Stimulated activated CD4-positive, alpha-beta T cell treated with anti-CD3 and anti-CD28 coated beads, Interleukin-12 subunit alpha, Interleukin-12 subunit beta, amount 100 ng/mL, for 4 hours (primary cell): ENCODE measurements at places on chromosomes 2 and 18.
A peak's percentile ranks its signal among the peaks of the same experiment; 100 is the strongest.

DNA sequence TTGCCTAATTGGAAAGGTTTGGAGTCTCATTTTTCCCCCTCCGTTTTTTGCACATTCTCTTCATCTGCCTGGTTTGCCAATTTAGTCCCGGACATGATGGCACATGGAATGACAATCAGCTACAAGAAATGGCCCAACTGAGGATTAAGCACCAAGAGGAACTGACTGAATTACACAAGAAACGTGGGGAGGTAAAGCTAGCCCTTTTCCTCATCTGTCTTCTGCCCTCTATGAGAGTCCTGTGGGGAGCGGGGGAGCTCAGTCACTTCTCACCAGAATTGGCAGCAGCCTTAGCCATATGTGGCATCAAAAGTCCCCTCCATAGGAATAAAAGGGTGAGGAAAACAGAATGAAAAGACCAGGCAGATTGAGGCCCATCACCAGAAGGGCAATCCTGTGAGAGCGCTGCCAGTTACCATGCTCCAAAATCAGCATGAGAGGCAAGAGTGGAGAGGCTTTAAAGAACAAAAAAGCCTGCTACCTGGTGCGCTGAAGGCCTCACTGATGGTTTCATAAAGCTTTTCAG lies 11.6 kb downstream of the ATG16L1 start:
- no peak for DNase-seq

DNA sequence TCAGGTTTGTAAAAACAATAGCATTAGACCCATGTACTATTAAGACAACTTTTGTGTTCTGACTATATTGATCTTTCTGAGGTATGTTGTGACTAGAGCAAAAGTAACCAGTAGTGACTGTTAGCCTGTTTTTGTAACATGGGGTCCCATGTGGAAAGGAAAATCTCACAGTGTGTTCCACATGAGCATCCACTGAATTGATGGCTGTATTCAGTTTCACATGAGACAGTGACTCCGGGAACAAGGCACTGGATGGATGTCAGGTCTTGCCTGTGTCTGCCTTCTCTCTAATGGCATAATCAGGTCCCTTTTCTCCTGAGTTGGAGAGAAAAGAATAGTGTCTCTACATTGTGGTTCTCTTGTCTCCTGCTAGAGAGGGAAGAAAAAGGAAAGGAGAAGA lies 27.5 kb downstream of the TMEM178A start:
- no peak for DNase-seq

DNA sequence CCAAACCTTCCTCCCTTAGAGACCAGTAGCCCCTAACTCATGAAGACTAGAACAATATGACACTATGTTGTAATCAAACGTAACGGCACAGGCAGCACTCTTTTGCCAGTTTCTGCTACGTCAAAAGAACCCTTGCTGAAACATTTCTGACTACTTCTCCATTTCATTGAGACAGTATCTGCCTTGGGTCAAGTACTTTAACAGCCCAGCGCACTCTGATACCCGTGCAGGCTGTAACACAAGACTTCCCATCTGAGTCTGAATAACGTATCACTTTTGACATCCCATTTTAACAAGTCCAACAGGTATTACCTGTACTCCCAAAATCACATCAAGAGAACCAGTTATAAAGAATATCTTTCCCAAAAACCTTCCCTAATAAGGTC lies 38.4 kb downstream of the TBC1D8 start:
- no peak for DNase-seq

- no peak for DNase-seq
These were observed 9.9 kb downstream of the MOB1A start for GRCh38 chr2:74168739-74169138.

- DNase-seq: no peak
These were observed 2.2 kb upstream of the SSB start for GRCh38 chr2:169796441-169796840.

GRCh38 chr2:131543385-131543891 lies 15.8 kb downstream of the CCDC74A start:
- no peak for DNase-seq

DNA sequence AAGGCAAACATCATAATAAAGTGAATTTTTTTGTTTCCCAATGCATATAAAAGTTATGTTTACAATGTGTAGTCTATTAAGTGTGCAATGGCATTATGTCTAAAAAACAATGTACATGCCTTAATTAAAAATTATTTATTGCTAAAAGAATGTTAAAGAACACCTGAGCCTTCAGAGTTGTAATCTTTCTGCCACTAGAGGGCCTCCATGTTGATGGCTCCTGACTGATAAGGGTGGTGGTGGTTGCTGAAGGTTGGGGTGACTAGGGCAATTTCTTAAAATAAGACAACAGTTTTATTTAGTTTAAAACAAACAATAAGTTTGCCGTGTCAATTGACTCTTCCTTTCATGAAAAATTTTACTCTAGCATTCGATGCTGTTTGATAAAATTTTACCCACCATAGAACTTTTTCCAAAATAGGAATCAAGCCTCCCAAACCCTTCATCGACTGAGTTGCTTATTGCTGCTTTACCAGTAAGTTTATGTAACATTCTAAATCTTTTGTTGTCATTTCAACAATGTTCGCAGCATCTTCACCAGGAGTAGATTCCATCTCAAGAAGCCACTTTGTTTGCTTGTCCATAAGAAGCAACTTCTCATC lies 32.3 kb downstream of the MAP3K2 start:
- no peak for DNase-seq

DNA sequence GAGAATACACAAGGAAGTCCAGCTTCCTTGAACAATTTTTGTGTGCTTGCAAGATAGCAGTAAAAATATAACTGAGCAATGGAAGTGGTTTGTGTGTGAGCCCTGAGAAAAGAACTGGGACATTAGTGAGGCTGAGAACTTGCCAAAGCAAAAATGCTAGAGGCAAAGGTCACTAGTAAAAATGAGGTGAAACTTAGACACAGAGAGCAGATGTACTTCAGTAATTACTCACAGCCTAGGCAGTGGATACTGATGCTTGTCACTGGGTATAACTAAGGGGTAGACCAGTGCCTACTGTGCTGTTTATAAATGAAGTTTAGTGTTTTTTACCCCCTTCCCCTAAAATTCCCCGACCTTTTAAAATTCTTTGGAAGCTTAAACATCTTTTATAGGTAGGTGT lies 450.1 kb downstream of the LPIN1 start:
- DNase-seq: no peak

DNA sequence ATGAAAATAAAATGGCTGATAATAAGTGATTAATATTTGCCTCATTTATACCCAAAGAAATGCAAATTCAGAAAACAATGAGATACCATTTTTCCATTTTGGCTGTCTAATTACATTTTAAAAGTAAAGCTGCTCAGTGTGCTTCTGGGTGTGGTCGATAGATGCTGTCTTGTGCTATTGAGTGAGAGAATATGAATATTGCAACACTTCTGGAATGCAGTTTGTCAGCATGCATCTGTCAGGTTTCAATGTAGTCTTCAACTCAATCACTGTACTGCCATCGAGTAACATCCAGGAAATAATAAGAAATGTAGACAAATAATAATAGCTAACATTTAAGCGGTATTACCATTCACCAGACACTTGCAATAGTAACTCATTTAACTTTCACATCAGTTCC lies 3.9 kb downstream of the IL18R1 start:
- DNase-seq: no peak

GRCh38 chr2:199484927-199485326 lies 27.2 kb upstream of the SATB2 start:
- DNase-seq: no peak

GRCh38 chr2:8677646-8678592 lies 3.9 kb upstream of the ID2 start:
- no peak for DNase-seq

GRCh38 chr2:3349211-3349693 lies 28.4 kb downstream of the EIPR1 start:
- no peak for DNase-seq

- DNase-seq: no peak
These were observed 91.4 kb downstream of the LDLRAD4 start for GRCh38 chr18:13309748-13310670.

DNA sequence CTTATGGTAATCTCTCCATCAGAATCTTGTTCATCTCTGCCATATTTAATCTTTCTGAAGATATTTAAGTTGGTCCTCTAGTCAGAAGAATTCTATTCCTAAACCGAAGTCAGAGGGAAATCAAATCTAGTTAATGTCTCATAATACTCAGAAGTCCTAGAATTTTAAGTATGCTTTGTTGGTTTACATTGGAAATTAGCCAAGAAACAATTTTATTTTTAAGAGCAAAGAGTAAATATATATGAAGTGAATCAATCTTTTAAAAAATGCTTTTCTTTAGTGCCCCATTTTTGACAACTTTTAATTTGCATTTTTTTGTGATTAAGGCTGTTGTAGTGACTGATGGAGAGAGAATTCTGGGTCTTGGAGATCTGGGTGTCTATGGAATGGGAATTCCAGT lies 38.1 kb downstream of the ME2 start:
- no peak for DNase-seq

GRCh38 chr2:20972110-20972509 lies 71.8 kb downstream of the APOB start:
- DNase-seq: no peak

DNA sequence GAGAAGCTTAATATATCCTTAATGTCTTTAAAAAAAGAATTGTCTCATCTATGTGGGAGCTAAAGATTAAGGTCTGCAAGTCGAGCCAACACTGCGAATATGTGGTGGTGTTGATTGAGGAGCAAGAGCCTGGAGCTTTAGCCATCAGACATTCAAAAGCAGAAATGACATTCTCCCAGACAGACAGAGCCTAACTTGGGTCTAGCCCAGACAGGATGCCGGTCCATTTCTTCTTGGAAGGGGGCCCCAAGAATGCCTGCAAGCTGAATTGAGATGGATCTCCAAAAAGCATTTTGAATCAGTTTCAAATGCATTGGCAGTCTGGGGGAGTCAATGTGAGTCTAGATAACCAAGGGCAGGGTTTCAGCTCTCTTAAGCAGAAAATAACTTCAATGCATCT lies 30.1 kb upstream of the EML4 start:
- DNase-seq: no peak

DNA sequence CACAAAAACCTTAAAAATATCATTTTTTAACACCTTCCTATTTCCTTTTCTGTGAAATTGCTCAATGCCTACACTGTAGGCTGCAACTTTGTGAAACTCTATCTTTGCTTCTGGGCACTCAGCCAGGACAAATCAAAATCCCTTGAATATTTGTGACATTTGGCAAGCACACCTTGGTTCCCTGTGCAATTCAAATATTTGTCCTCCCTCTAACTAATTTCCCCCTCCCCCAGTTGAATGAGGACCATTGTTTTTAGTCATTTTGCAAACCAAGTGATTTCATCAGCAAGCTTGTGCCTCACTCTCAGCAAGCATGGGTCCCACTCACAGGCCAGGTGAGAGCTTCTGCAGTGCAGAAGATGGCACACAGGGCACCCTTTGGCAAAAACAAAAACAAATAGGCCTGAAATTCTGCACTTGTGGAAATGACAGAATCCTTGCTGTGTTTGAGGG lies 541.5 kb downstream of the CNTNAP5 start:
- no peak for DNase-seq

DNA sequence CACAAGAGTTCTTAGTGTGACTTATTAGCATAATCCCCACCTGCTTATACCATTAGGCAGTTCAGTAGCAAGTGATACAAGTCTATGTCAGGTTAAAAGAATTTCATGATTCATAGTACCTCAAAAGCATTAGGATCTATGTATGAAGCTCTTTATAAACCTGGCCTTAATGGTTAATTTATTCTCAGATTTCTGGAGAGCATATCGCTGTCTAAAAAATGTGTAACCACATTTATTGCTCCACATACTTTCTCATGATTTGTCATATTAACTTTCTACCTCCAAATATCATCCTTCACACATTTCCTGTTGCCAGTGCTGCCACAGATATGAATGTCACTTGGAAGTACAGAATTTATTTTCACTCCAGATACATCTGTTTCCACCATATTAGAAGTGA lies 332.8 kb upstream of the MAP2 start:
- no peak for DNase-seq

DNA sequence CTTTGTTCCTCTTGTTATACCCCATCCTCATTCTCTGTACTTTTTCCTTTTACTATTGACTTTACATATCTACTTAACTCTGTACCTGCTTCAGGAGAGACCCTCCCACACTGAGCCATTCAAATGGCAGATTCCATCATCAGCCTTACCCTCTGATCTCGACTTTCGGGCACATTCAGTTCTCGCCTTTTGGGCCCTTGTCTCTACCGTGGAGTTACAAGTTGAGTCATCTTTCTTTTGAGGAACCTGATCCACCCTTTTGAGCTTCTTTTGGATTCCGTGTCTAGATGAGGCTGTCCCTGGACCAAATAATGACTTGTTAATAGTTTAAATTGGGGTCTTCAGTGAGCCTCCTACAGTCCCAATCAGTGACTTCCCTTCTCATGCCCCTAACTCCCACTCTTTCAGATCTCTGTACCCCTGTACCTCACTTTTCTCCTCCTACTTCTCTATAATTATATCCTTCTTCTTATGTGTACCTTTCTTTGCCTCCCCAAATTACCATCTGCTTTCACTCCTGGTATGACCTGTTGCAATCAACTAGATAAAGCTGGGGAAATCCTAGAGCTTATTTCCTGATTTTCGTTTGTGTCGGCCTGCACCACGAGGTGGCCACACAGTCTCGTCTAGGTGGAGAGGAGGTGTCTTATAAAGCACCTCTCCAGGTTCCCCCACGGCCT lies 17.2 kb downstream of the SP110 start:
- no peak for DNase-seq

- no peak for DNase-seq
These were observed 123.6 kb downstream of the MAP3K20 start for GRCh38 chr2:173199294-173199693.

DNA sequence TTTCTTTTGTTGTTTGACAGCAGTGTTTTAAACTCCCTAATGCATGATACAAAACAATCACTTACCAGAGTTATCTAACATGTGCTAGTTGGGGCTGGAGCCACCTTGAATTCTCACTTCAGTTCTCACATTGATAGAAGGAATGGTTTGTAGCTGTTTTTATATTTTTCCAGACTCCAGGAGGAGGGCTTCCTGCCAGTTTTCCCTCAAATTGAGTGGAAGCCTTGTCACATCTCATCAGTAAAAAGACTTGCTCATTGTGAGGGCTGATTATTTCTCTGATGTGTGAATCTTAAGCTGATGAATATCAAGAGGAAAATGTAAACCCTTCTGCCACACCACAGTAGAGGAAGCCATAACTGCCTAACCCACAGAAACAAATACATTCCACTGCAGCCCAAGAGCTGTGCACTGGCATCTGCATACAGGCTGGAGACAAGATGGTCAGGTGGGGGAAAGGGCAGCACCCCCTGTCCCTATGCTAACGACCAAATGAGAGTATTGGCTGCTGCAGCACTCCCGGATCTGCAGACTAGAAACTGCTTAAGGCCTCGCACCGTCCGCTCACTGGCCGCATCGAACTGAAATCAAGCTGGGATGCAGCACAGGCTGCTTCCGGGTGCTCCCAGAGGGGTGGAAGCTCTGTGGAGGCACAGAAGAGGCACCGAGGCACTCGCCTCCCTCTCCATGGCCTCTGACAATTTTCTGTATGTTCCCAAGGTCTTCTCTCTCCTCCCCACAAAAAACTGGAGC lies 73.7 kb upstream of the TPO start:
- DNase-seq: no peak

GRCh38 chr18:2104620-2105462 lies 466.5 kb downstream of the METTL4 start:
- peak; percentile 24 for DNase-seq
